Naive thymus-derived CD4-positive, alpha-beta T cell (primary cell): ENCODE measurements at places on chromosomes 5 and 9. TPM values are rescaled to one million over a fixed set of nuclear protein-coding genes. Genes with fewer than 3 reads are reported as not detected.

DNA sequence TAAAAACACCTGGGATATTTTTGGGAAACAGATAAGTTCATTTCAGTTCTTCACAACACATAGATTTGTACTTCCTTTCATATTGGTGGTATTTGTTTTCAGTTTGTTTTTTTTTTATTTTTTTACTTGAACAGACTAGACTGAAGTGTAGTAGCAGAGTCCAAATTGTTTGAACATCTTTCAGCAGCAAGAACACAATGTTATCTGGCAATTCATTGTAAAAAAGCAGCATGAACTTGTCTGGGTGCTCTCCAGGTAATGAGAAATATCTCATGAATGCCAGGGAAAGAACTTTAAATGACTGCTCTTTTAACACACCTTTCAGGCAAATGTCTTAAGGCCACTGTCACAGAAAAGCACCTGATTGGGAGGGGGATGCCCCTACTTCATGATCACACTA, 113.4 kb downstream of the ARL15 start:
- no peaks in the 10 kb centered on the region for H3K36me3 ChIP-seq
- no peak overlapping the region for H3K4me3 ChIP-seq
- H3K4me1 ChIP-seq, result no peaks in the 10 kb centered on the region
- DNase-seq, result no peak
- no peaks in the 10 kb centered on the region for H3K27me3 ChIP-seq

DNA sequence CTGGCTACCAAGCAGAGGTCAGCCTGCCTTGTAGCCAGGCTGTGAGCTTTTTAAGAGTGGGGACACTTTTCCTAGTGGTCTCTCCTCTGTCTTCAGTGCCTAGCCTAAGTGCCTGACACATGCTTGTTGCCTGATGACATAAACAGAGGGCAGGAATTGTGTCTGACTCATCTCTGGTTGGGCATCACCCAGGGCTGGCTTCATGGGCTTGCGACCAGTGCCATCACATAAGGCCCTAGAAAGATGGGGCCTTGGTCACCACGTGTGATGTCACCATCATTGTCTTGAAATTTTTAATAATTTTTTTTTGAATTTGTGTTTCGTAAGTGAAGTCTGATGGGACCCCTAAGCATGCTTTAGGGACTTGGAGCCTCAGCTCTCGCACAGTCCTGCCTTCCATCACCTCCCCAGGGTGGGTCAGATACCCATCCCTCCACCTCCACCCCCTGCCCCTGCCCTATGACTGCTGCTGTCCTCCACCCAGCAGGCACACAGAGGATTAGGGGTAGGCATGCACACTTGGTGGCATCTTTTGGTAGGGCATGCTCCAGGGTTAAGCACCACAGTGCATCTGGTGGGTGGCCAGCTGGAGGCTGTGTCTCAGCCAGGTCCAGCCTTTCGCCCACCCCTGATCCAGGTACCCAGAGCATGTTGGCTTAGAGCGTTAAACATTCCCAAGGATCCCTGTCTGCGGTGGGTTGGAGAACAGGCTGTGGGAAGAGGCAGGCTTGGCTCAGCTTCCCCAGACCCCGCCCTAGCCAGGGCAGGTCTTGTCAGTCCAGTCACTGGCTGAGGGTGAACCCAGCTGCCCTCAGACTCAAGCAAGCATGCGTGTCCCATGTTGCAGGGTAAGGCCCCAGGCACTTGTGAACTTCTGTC, 80.1 kb upstream of the SH3PXD2B start:
- H3K4me3 ChIP-seq, result no peak overlapping the region
- H3K4me1 ChIP-seq, result no peaks in the 10 kb centered on the region
- no peak overlapping the region for H3K27ac ChIP-seq
- no peaks in the 10 kb centered on the region for H3K27me3 ChIP-seq

- H3K36me3 ChIP-seq, result peaks cover 5% of the 10 kb centered on the region
- no peaks in the 10 kb centered on the region for H3K27me3 ChIP-seq
- H3K27ac ChIP-seq, result no peak overlapping the region
- no peak for DNase-seq
- no peak overlapping the region for H3K4me3 ChIP-seq
Observed at GRCh38 chr5:132601071-132601728, 44.4 kb downstream of the RAD50 start.

GRCh38 chr5:156670615-156671014, 179.5 kb upstream of the PPP1R2B start:
- no peak for DNase-seq
- no peak overlapping the region for H3K27ac ChIP-seq
- H3K4me3 ChIP-seq, result no peak overlapping the region
- no peaks in the 10 kb centered on the region for H3K36me3 ChIP-seq
- H3K27me3 ChIP-seq, result no peaks in the 10 kb centered on the region

IL4 gene
- not detected for polyA plus RNA-seq

- H3K4me1 ChIP-seq, result no peaks in the 10 kb centered on the region
- no peak overlapping the region for H3K27ac ChIP-seq
- DNase-seq, result no peak
Observed at GRCh38 chr5:5822729-5823257, 400.3 kb downstream of the ICE1 start.

LCN1 gene
- polyA plus RNA-seq, result not detected

SPINK14 gene
- polyA plus RNA-seq, result not detected

DNA sequence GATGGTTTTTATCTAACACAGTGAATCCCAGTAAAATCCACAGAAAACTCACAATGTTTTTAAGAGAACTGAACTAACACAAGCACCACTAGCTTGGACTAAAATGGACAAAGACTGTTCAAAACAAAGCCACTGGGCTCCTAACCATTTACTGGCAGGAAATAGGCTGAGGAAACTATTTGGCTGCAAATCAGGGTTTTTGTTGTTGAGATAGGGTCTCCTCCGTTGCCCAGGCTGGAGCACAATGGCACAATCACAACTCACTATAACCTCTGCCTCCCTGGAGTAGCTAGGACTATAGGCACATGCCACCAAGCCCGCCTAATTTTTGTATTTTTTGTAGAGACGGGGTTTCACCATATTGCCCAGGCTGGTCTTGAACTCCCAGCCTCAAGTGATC, 99.7 kb downstream of the THBS4 start:
- no peaks in the 10 kb centered on the region for H3K27me3 ChIP-seq
- no peak for DNase-seq
- H3K4me1 ChIP-seq, result peaks cover 88% of the 10 kb centered on the region

- DNase-seq, result no peak
- peaks cover 20% of the 10 kb centered on the region for H3K4me1 ChIP-seq
- no peaks in the 10 kb centered on the region for H3K36me3 ChIP-seq
- no peak overlapping the region for H3K27ac ChIP-seq
- H3K4me3 ChIP-seq, result no peak overlapping the region
- H3K27me3 ChIP-seq, result no peaks in the 10 kb centered on the region
Observed at GRCh38 chr5:32446630-32447029, 2.1 kb upstream of the ZFR start.

FXN gene
- polyA plus RNA-seq, result 84.7 TPM

DNA sequence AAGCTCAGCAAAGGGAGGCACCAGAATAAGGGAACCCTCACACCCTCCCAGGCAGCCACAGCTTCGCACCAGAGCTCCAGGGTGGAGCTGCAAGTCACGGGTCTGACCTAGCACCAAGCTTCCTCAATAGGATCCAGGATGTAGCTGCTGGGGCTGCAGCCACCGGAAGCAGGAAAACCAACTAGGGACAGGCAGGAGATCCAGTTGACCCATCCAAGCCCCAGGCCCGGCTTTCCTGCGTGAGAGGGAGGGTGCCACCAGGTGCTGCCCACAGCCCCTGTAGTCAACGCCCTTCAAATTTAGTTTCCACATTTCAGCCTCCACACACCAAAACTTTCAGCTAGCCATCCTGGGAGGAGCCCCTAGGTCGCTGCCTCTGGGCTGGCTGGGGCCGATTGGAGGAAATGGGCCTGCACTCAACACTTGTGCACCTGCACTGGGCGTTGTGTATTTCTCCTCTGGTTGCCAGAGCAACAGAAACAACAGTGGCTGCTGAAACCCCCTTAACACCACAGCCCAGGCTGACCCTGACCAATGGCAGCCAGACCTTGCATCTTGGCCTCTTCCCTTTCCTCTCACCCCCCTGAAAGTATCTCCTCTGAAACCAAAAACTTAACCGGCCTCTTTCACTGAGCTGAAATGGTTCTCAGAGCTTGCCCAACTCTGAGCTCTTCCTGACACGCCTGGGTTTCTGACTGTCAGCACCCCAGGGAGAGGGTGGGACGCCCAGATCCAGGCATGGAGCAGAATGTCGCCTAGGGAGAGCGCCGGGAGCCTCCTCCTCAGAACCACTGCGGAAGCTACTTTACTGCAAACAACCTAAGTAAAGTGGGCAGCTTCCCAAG, 226.5 kb upstream of the MAP3K1 start:
- peaks cover 50% of the 10 kb centered on the region for H3K4me1 ChIP-seq
- DNase-seq, result peak; percentile 30
- peak overlapping the region; percentile 68 for H3K27ac ChIP-seq
- H3K36me3 ChIP-seq, result no peaks in the 10 kb centered on the region
- H3K27me3 ChIP-seq, result no peaks in the 10 kb centered on the region

TSSK1B gene
- polyA plus RNA-seq, result not detected

GRCh38 chr5:97629276-97629675, 446.2 kb upstream of the RIOK2 start:
- H3K27me3 ChIP-seq, result no peaks in the 10 kb centered on the region
- H3K36me3 ChIP-seq, result no peaks in the 10 kb centered on the region
- H3K4me1 ChIP-seq, result no peaks in the 10 kb centered on the region
- no peak overlapping the region for H3K27ac ChIP-seq
- no peak for DNase-seq

DNA sequence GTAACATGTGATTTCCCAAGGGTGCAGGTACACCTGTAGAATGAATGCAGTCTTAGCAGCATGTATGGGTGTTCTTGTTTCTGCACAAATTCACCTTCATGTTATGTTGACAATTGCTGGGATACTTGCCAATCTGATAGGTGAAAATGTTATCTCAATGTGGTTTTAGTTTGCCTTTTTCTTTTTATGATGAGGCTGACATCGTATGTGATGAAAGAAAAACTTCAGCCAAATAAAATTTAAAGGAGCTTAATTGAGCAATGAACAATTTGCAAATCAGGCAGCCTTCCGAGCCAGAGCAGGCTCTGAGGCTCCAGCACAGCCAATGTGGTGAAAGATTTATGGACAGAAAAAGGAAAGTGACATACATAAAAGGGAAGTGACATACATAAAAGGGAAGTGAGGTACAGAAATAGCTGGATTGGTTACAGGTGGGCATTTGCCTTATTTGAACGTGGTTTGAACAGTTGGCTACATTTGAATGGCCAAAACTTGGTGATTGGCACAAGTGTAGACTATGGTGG, 10.5 kb downstream of the TAL2 start:
- H3K36me3 ChIP-seq, result no peaks in the 10 kb centered on the region
- no peak overlapping the region for H3K27ac ChIP-seq
- H3K27me3 ChIP-seq, result no peaks in the 10 kb centered on the region
- no peaks in the 10 kb centered on the region for H3K4me1 ChIP-seq

GRCh38 chr9:18350995-18351595, 122.9 kb upstream of the ADAMTSL1 start:
- H3K4me3 ChIP-seq, result no peak overlapping the region
- DNase-seq, result no peak
- H3K4me1 ChIP-seq, result no peaks in the 10 kb centered on the region
- no peak overlapping the region for H3K27ac ChIP-seq
- H3K27me3 ChIP-seq, result no peaks in the 10 kb centered on the region

- H3K4me3 ChIP-seq, result no peak overlapping the region
- H3K36me3 ChIP-seq, result no peaks in the 10 kb centered on the region
- DNase-seq, result no peak
- no peaks in the 10 kb centered on the region for H3K27me3 ChIP-seq
Observed at GRCh38 chr9:114723931-114724330, 41.9 kb upstream of the TEX48 start.

GRCh38 chr5:14749579-14750101, 85.1 kb downstream of the OTULIN start:
- no peak overlapping the region for H3K27ac ChIP-seq
- H3K4me1 ChIP-seq, result peaks cover 3% of the 10 kb centered on the region
- no peaks in the 10 kb centered on the region for H3K27me3 ChIP-seq
- no peak for DNase-seq
- peaks cover 63% of the 10 kb centered on the region for H3K36me3 ChIP-seq
- H3K4me3 ChIP-seq, result no peak overlapping the region

GRCh38 chr9:89311346-89312221, 589 bp downstream of the CKS2 start:
- no peaks in the 10 kb centered on the region for H3K36me3 ChIP-seq
- H3K4me3 ChIP-seq, result peak overlapping the region; percentile 67
- peaks cover 22% of the 10 kb centered on the region for H3K4me1 ChIP-seq

- no peak overlapping the region for H3K4me3 ChIP-seq
- no peak for DNase-seq
- no peak overlapping the region for H3K27ac ChIP-seq
- H3K27me3 ChIP-seq, result no peaks in the 10 kb centered on the region
Observed at GRCh38 chr5:61831736-61832135, 474.3 kb upstream of the KIF2A start.

JMY gene
- polyA plus RNA-seq, result 6.5 TPM

CCNO gene
- polyA plus RNA-seq, result not detected

- no peaks in the 10 kb centered on the region for H3K27me3 ChIP-seq
- H3K36me3 ChIP-seq, result no peaks in the 10 kb centered on the region
- no peak overlapping the region for H3K27ac ChIP-seq
- H3K4me3 ChIP-seq, result no peak overlapping the region
- no peak for DNase-seq
Observed at GRCh38 chr9:91395553-91396471, 27.8 kb downstream of the NFIL3 start.

KIF12 gene
- not detected for polyA plus RNA-seq

GRCh38 chr5:96601200-96601599, 61.0 kb upstream of the CAST start:
- DNase-seq, result no peak
- H3K4me3 ChIP-seq, result no peak overlapping the region
- no peaks in the 10 kb centered on the region for H3K36me3 ChIP-seq
- no peaks in the 10 kb centered on the region for H3K27me3 ChIP-seq
- no peak overlapping the region for H3K27ac ChIP-seq

DNA sequence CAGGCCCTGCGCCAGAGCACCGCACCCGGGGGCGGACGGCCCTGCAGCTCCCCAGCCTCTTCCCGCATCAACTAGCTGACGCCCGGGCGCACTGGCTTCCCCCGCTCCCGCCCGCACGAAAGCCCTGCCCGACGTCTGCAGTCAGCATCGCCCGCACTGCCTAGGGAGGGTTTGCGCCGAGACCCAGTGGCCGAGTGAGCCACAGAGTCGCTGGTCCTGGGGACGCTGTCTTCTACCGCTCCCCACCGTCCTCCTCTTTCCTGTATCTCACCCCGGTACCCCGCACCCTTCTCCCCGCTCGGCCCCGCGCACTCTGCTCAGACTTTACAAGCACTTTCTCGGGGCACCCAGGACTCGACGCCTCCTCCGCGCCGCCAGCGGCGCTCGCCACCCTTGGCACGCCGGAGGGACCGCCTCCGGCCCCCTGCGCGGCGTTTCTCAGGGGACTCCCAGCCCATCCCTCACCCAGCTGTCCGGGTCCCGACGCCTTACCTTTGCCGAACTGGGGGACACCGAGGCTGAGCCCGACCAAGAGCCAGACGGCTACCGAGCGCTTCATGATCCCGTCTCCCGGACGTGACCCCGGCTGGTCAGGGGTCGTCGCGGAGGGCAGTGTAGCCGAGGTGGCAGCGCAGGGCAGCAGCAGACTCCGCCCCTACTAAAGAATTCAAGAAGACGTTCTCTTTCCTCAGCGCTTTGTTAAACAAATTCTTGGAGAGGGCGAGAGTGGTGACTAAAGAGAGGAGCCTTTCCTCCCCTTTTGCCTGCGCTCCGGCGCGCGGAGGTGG, 670 bp downstream of the EDIL3 start:
- no peaks in the 10 kb centered on the region for H3K27me3 ChIP-seq
- no peak overlapping the region for H3K27ac ChIP-seq
- H3K36me3 ChIP-seq, result no peaks in the 10 kb centered on the region

ZNF782 gene
- polyA plus RNA-seq, result 1.5 TPM

RNF38 gene
- polyA plus RNA-seq, result 25.2 TPM
